ENCODE measurements at places on chromosomes 11 and 22.

DNA sequence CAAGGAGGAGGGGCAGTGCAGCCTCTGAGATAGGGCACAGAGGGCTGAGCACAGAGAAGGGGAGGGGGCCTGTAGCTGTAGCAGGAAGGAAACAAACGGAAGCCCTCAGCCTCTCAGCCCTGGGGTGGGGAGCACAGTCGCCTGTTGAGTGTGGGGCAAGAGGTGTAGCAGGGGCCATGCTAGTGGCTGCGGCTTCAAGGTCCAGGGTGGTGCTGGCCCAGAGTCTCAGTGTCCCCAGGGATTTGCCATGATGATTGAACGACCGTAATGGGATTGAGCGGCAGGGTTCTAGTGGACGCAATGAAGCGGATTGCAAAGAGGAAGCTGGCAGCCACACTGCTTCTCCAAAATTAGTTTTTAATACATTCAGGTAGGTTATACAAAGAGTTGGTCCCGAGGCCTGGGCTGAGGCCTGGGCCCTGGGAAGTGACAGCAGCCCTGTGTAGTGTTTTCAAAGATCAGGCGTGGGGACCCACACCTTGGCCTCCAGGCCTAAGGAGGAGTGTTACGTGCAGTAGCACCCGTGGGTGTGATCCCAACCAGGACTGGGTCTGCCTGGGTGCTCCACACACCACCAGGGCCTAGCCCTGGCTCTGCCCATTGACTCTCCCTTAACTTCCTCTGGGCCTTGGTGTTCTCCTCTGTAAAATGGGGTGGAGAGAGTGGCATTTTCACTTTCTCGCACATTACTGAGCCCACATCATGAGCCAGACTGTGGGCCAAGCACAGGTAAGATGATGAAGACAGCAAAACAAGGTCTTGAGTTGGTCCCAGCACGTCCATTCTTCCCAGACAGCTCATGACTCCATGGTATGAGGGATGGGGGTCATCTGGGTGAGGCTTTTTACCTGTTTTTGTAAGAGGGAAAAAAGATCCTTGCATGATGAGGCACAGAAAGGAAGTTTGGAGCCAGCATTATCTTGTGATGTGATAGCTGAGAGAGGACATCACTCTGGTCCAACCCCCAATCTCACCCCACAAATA is 13.1 kb downstream of the LRRC32 start:
- H3K4me3 ChIP-seq: no peak overlapping the region
- peaks cover 8% of the 10 kb centered on the region for H3K27me3 ChIP-seq
- no peaks in the 10 kb centered on the region for H3K36me3 ChIP-seq
- no peak for DNase-seq
- H3K4me1 ChIP-seq: no peaks in the 10 kb centered on the region
- no peak overlapping the region for H3K27ac ChIP-seq

- no peak for DNase-seq
- H3K27me3 ChIP-seq: no peaks in the 10 kb centered on the region
- H3K36me3 ChIP-seq: no peaks in the 10 kb centered on the region
- no peaks in the 10 kb centered on the region for H3K4me1 ChIP-seq
- no peak overlapping the region for H3K4me3 ChIP-seq
- H3K27ac ChIP-seq: no peak overlapping the region
Observed at GRCh38 chr11:106463796-106464201, 386.3 kb downstream of the AASDHPPT start.

GRCh38 chr11:116412118-116412889 is 360.5 kb downstream of the BUD13 start:
- H3K4me3 ChIP-seq: no peak overlapping the region
- DNase-seq: no peak
- H3K4me1 ChIP-seq: no peaks in the 10 kb centered on the region
- no peaks in the 10 kb centered on the region for H3K27me3 ChIP-seq

DNA sequence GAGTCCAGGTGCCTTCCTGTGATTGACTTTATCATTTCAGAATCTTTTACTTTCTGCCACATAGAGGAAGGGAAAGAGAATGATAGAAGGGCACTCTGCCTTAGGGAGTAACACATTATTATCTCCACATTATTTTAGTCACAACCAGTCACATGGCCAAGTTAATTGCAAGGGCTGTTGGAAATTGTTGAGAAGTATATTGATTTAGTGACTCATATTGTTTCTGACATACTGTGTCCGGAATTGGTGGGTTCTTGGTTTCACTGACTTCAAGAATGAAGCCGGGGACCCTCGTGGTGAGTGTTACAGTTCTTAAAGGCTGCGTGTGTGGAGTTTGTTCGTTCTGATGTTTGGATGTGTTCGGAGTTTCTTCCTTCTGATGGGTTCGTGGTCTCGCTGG is 8.7 kb downstream of the OR51B4 start:
- no peak overlapping the region for H3K27ac ChIP-seq
- no peak for DNase-seq
- H3K4me1 ChIP-seq: no peaks in the 10 kb centered on the region

DNA sequence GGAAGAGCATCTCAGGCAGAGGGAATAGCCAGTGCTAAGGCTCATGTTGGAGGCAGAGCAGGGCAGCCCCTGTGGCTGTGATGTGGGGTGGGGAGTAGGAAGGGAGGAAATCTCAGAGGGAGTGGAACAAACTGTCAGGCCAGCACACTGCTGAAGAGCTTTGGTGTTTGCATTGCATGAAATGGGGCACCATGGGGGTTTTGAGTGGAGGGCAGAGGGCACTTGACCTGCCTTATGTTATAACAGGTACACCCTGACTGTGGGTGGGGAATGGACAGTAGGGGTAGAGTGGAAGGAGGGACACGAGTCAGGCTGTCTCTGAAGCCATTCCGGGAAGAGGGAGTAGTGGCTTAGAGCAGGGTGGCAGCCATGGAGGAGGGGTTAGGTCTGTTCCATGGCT is 24.0 kb downstream of the PRDM11 start:
- H3K27ac ChIP-seq: no peak overlapping the region
- peaks cover 17% of the 10 kb centered on the region for H3K4me1 ChIP-seq
- DNase-seq: no peak
- no peaks in the 10 kb centered on the region for H3K36me3 ChIP-seq
- H3K4me3 ChIP-seq: no peak overlapping the region
- no peaks in the 10 kb centered on the region for H3K27me3 ChIP-seq
